ENCODE measurements at places on chromosomes 1 and 21.

GRCh38 chr1:25820247-25821111, 725 bp downstream of the MTFR1L start:
- H3K27me3 ChIP-seq: no peaks in the 10 kb centered on the region
- peak overlapping the region; percentile 90 for H3K27ac ChIP-seq
- ATAC-seq: peak; percentile 84
- peak overlapping the region; percentile 88 for H3K4me3 ChIP-seq
- no peaks in the 10 kb centered on the region for H3K36me3 ChIP-seq

- H3K36me3 ChIP-seq: peaks cover 28% of the 10 kb centered on the region
- H3K27ac ChIP-seq: no peak overlapping the region
- H3K4me1 ChIP-seq: peaks cover 55% of the 10 kb centered on the region
- no peaks in the 10 kb centered on the region for H3K27me3 ChIP-seq
Measured at GRCh38 chr1:88979749-88980116, 12.7 kb downstream of the KYAT3 start.

GRCh38 chr1:228935198-228935663, 200.0 kb downstream of the RHOU start:
- no peak for ATAC-seq
- H3K4me1 ChIP-seq: no peaks in the 10 kb centered on the region
- no peak overlapping the region for H3K4me3 ChIP-seq
- H3K36me3 ChIP-seq: no peaks in the 10 kb centered on the region
- no peak overlapping the region for H3K27ac ChIP-seq

DNA sequence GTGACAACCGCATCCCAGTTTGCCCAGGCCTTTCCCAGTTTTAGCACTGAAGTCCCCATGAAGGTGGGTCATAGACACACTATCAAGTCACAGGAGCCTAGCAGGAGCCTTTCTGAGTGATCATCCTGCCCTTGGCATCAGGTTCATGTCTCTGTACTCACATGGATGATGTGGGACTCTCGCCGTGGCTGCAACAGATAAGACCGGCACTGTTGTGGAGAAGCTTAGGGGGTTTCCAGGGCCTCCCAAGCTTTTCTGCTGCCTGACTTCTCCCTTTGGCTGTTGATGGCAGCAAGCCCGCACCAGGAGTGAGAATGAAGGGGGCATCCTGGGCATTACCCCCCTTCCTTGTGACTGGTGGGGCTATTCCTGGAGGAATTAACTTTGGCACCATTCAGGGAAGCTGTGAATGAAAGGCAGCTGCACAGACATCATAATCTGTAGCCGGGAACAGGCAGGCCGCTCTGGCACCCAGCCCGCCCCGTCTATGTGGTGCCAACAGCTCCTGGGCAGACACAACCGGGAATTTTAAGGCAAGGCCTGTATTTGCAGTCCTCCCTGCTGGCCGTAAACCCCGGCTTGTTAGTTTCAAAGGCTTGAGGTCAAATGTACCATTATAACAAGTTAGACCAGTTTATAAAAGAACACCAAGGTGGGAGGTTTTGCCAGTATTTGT, 148.6 kb downstream of the HUNK start:
- no peaks in the 10 kb centered on the region for H3K4me1 ChIP-seq
- no peaks in the 10 kb centered on the region for H3K36me3 ChIP-seq
- no peak overlapping the region for H3K4me3 ChIP-seq
- H3K27ac ChIP-seq: no peak overlapping the region
- ATAC-seq: no peak

- no peak overlapping the region for H3K4me3 ChIP-seq
- H3K27me3 ChIP-seq: no peaks in the 10 kb centered on the region
- no peak for ATAC-seq
- H3K36me3 ChIP-seq: peaks cover 24% of the 10 kb centered on the region
Measured at GRCh38 chr1:89594096-89594740, 38.7 kb upstream of the LRRC8C start.

GRCh38 chr1:11037740-11038182, 9.3 kb downstream of the MASP2 start:
- H3K4me3 ChIP-seq: no peak overlapping the region
- no peaks in the 10 kb centered on the region for H3K4me1 ChIP-seq
- H3K36me3 ChIP-seq: no peaks in the 10 kb centered on the region
- no peak overlapping the region for H3K27ac ChIP-seq
- ATAC-seq: peak; percentile 91

Measured in stimulated activated memory B cell treated with anti-CD40 and anti-IgM and Interleukin-4, amounts not matched to agents 10 μg/mL and 1 μg/mL and 100 μg/mL, for 72 hours (primary cell).